ENCODE measurements at places on chromosomes 6 and 20.

DNA sequence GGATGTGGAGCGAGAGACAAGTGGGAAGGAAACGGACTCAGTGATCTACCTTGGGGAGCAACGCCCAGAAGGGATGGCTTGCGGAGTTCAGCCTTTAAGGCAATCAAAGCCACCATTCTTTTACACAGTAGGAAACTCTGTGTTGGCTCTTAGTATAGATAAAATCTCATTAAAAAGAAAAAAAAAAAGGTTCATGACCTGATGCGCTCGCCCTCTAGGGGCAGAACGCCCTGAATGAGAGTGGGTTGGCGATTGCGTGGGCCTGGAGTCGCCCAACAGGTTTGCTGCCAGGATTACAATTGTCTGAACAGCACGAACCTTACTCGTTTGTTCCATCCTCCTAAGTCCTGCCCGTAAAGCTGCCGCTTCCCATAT is 1.2 kb downstream of the TPD52L1 start:
- no peak for DNase-seq

DNA sequence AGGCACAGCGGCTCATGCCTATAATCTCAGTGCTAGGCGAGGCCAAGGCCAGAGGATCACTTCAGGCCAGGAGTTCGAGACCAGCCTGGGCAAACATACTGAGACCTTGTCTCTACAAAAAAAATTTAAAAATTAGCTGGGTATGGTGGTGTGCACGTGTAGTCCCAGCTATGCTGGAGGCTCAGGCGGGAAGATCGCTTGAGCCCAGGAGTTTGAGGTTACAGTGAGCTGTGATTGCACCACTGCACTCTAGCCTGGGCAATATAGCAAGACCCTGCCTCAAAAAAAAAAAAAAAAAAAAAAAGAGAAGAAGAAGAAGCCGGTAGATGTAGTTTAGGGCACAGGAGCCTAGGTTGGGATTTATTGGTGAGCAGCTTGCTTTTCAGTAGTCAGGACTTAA is 20.7 kb downstream of the MTHFD1L start:
- no peak for DNase-seq

DNA sequence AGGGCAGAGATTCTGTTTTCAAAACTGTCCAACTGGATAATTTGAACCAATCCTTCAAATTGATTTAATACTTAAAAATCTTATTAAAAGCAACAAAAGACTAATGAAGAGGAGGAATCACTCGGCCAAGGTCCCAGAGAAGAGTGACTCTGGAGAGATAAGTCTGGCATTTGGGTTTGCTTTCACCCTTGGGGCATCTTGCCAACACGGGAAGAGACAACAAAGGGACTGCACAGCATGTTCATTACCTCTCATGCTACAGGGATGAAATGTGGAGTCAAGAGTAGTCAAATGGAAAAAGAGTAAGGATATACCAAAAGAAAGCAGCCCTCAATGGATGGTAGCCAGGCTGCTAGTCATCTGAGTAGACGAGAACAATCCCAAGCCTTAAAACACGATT is 68.2 kb downstream of the KHDRBS2 start:
- no peak for DNase-seq

GRCh38 chr6:54010340-54011276 is 100.6 kb upstream of the MLIP start:
- DNase-seq: no peak

GRCh38 chr6:14109411-14109826 is 8.2 kb upstream of the CD83 start:
- DNase-seq: no peak

DNA sequence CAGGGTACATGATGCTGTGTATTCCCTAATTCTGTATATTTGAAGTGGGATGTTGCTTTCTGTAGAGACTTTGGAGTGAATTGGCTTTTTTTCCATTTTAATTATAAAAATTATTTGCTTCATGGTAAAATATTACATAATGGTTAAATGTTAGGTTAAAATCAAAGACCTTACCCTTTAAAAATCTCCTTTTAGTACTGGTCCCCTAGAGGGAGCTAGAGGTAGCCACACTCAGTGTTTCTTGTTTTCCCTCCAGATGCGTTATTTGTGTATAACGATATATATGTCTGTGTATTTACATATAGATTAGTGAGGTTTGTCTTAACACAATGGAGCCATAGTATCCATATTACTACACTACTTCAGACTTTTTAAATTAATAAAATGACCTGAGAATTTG is 146.7 kb downstream of the PLCB4 start:
- no peak for DNase-seq
